ENCODE measurements at places on chromosomes 6 and 20. TPM values are rescaled to one million over a fixed set of nuclear protein-coding genes. Genes with fewer than 3 reads are reported as not detected.

GRCh38 chr20:33460711-33461110 lies 17.1 kb upstream of the SNTA1 start:
- DNase-seq, result no peak

DNA sequence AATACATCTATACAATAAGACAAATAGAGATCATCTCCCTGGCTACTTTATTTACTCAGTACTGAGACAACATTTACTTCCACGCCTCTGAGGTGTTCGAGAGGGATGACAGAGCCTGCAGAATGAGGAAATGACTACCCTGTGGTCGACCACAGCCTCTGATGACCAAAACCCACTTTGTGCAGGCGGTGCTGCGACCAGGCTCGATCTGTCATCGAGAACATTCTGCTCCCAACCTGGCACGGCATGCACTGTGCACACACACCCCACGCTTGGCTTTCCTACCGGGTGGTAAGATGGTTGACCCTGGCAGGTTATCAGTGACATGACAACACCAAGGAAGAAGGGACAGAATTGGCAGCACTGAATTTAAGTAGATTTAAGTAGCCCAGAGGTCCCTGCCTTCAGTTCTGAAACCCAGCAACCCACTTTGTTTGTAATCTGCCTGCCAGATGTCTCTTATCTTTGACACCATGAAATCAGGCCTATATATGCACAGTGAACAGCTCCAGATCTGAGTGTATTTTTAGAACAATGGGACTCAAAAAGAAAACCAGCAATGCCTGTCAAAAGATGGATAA lies 42.6 kb downstream of the TTI1 start:
- no peak for DNase-seq

GRCh38 chr6:88815491-88815890 lies 147.9 kb downstream of the RNGTT start:
- DNase-seq, result peak; percentile 2

Gene C6orf132
- 4.3 TPM for polyA plus RNA-seq

Measured in renal cortex interstitium (tissue), 15 donors.